Fibroblast of villous mesenchyme (primary cell): ENCODE measurements at places on chromosomes 16 and 17. TPM values are rescaled to one million over a fixed set of nuclear protein-coding genes. Genes with fewer than 3 reads are reported as not detected.

The MRPL12 gene
- total RNA-seq = 12.1 and 12.6 TPM in 2 replicates

The GFAP gene
- total RNA-seq = 0.86 and 1.9 TPM in 2 replicates

The CCDC154 gene
- total RNA-seq = under 0.01 TPM in 2 replicates

The ZG16B gene
- total RNA-seq = 0.64 and 0.86 TPM in 2 replicates

The ACSM2A gene
- total RNA-seq = not detected in 2 replicates

The ST6GALNAC2 gene
- 0.86 and 1.9 TPM in 2 replicates for total RNA-seq

The TMED6 gene
- 0.64 TPM in 1 of 2 replicates, not detected in the other for total RNA-seq

The CSH1 gene
- total RNA-seq = not detected in 2 replicates

The BICDL2 gene
- under 0.01 TPM in 1 of 2 replicates, not detected in the other for total RNA-seq

The LYRM9 gene
- 10.0 and 10.8 TPM in 2 replicates for total RNA-seq

The OR1F1 gene
- under 0.01 and 0.43 TPM in 2 replicates for total RNA-seq

The CHST6 gene
- under 0.01 TPM in 2 replicates for total RNA-seq
